Stimulated activated CD4-positive, alpha-beta T cell treated with anti-CD3 and anti-CD28 coated beads, Interleukin-12 subunit alpha, Interleukin-12 subunit beta, amount 100 ng/mL, for 48 hours (primary cell): ENCODE measurements at places on chromosomes 4 and X.

DNA sequence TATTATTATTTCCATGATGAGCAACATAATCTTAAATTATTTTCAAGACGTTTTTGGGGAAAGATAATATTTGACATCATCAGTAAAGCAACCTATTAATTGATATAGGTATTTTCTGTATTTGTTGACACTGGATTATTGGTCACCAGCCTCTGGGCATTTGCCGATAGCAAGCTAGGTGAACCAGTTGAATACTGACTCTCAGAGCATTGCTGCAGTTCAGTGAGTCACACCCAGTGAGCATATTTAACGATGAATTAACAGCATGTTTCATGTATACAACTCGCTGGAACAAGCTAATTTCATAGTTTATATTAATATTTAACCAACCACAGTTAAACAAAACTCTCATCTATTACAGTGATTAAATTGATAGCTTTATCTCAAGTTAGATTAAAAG lies 1006.0 kb upstream of the DIAPH2 start:
- no peak for DNase-seq

- no peak for DNase-seq
These were observed 609.2 kb downstream of the SPOCK3 start for GRCh38 chr4:166625018-166625637.

DNA sequence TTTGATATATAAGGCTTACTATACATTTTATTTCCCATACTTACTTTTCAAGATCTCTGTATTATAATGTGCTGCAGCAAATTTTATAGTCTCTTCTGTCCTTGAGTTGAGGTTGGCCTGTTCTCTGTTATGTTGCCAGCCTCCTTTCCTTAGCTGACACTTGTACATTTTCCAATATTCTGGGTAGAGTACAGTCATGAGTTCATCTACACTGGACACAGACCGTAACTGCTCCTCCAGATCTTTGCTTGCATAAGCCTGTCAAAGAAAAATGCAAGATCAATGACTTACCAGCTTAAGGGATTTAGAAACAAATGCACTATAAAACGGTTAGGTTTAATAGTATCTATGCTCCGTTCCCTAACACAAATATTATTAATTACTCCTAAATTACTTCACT lies 63.2 kb downstream of the VEGFC start:
- no peak for DNase-seq

- no peak for DNase-seq
These were observed 341.7 kb downstream of the PPP3CA start for GRCh38 chr4:101005659-101006058.

- no peak for DNase-seq
These were observed 5.9 kb upstream of the GPKOW start for GRCh38 chrX:49129427-49129826.

DNA sequence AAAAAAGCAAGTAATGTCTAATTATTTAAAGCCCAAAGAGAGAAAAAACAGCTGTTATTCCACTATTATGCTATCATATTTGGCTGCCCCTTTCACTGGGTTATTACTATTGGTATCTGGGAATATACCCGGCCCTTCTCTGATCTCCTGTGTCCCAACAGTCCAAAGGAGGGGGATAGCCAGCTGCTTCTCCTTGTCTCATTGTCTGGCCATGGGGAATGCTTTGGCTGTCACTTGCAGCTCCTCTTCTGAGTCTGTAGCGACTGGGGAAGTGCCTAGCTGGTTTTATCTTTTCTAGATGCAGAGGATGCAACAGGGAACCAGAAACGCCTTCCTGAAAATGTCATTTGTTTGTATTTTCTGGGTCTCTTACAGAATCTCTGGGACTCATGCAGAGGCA lies 33.9 kb downstream of the MGARP start:
- no peak for DNase-seq

GRCh38 chr4:155505321-155505720 lies 128.6 kb upstream of the MAP9 start:
- DNase-seq, result no peak

GRCh38 chr4:183335369-183335940 lies 13.2 kb upstream of the CLDN24 start:
- DNase-seq, result no peak

DNA sequence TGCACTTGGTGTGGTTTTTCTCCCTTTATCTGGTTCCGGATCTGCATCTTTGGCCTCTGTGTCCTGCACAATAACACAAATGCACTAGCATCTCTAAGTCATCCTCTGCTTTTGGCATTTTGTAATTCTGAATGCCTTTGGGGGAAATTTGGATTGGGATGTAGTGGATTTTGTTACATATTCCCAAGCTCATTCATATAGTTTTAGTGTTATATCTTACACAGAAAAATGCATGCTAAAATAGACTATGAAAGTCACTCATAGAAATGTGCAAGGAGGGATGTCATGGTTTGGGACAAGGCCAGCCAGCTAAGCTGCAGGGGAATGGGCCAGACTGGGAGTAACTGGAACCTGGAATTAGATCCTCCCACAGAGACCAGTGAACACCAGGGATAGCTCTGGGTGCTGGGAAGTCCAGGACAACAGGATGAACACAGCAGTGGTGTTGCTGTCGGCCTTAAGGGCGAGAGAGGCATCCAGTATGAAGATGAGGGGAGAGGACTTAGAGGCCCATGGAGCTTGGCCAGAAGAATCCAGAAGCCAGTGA lies 20.1 kb downstream of the ENPP6 start:
- DNase-seq, result no peak

DNA sequence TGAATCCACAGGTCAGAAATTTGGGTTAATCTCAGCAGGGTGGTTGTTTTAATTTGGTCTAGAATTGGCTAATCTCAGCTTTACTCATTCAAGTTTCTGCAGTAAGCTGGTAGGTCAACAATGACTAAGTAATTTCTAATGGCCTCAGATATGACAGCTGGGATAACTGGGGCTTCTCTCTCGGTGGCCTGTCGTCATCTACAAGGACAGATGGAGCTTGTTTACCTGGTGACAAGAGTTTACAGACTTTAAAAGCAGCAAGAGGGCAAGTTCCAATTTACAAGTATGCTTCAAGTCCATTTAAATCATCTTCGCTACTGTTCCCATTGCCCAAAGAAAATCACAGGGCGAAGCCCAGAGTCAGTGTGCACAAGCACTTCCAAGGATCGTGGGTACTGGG lies 453.9 kb downstream of the PDHA2 start:
- no peak for DNase-seq

DNA sequence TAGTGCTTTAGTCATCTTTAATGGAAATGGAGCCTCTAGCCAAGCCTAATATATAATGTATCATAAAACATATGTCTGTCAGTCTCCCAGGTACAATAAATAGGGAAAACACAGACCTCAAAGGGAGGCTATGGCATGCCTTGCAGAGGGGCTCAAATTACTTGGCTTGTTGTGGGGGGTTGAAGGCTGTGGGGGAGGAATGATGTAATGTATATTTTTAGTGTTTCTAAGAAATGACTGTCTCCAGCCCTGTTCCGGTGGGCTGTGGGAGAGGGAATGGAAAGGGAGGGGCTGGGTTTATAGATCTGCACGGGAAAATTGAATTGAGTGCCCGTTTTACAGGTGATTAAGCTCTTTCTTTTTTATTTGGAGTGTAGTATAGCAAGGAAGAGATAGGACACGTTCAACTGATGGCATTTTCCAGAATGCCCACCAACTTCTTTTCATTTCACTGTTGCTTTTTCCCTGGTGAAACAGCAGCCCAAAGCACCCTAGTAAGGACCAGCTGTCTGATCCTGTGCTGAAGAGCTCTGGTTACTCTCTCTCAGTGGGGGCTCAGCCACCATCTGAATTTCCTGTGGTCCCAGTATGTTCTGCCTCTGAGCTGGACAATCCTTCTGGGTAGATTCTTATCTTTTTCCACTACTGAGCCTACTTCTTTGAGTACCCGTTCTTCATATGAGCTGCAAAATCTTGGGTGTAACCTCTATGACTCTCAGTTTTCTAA lies 220.7 kb upstream of the CASK start:
- no peak for DNase-seq

DNA sequence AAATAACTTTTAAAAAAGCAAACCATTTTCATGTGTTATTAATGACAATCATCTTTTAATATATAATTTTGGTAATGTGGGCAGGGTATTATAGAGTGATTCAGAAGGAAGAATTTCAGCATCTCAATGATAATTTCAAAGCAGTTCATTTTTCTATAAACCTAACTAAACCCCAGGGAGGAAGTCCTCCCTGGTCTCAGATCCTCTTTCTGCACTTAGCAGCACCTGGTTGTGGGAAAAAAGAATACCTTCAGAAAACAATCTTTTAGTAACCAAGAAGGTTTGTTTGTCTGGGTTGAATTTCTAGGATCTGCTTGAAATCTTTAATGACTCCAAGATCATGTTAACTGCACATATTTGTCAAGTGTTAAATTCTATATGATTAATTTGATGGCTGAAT lies 29.9 kb downstream of the DKK2 start:
- DNase-seq, result no peak

DNA sequence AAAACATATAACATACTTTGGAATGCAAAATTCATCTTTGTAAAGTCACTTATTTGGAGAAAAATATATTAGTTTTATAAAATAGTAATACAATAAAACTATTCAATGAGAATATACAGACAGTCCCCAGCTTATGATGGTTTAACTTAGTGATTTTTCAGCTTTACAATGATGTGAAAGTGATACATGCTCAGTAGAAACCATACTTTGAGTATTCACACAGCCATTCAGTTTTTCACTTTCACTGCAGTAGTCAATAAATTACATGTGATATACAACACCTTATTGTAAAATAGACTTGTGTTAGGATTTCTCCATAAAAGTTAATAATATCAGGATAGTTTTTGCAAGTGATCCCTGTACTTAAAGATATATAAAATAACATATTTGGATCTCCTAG lies 436.0 kb downstream of the CENPC start:
- no peak for DNase-seq

- no peak for DNase-seq
These were observed 8.4 kb downstream of the UGT8 start for GRCh38 chr4:114607056-114607455.
